Activated naive CD8-positive, alpha-beta T cell treated with anti-CD3 and anti-CD28 coated beads for 36 hours (primary cell): ENCODE measurements at places on chromosomes 16 and 17.

DNA sequence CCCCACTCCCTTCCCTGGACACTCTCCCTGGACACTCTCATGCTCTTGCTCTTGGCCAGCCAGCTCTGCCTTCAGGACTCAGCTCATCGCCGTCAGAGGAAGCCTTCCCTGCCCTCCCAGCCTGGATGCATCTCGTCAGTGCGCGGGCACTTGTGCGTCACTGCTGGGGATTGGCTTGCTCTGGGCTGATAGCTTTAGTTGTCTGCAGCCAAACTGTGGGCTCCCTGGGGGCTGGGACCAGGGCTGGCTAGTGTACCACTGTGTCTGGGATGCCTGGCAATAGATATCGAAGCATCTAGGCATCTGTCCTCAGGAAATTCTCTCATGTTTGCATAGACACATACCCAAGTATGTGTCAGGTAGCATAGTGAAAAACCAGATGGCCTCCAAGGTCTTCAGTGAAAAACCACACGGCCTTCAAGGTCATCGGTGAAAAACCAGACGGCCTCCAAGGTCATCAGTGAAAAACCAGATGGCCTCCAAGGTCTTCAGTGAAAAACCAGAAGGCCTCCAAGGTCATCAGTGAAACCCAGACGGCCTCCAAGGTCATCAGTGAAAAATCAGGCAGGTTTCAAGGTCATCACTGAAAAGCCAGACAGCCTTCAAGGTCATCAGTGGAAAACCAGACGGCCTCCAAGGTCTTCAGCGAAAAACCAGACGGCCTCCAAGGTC lies 72.0 kb downstream of the CMIP start:
- no peak for DNase-seq

DNA sequence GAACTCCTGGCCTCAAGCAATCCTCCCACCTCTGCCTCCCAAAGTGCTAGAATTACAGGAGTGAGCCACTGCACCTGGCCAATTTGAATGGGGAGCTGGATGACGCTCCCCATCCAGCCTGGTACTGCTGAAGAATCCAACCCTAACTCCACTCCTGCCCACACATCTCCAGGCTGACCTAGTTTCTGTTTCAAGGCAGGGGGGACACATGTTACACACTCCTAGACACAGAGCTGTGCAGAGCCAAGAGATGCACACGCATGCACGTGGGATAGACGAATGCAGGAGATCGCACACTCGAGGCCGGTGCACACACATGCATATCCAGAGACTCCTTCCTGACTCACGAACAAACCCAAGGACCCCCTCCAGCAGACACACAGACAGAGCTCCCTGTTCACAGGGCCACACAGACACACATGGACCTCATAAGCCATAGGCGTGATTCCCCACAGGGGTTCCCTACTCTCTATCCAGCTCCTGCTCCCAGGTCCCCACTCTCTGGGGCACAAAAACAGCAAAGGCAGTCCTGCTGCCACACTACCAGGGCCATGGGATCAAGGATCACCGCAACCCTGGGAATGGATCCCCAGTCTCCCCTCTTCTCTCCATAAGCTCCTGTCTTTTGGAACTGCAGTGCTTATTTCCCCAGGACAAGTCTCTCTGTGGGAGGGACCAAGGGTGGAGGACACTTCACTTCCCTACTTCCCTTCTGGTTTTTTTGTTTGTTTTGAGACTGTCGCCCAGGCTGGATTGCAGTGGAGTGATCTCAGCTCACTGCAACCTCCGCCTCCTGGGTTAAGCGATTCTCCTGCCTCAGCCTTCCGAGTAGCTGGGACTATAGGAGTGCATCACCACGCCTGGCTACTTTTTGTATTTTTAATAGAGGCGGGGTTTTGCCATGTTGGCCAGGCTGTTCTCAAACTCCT lies 14.4 kb downstream of the EPOP start:
- DNase-seq = no peak

GRCh38 chr16:2520784-2521531 lies 787 bp downstream of the AMDHD2 start:
- DNase-seq = peak; percentile 53

- peak; percentile 81 for DNase-seq
Observed at GRCh38 chr17:39200070-39200879, at the start of gene RPL19. RPL19 (plus strand) TSS chr17:39200283; CDS start chr17:39200345, 62 bp downstream.

- no peak for DNase-seq
Observed at GRCh38 chr16:67268136-67268579, 11.2 kb upstream of the PLEKHG4 start.

GRCh38 chr17:2883544-2884213 lies 87.4 kb downstream of the RAP1GAP2 start:
- no peak for DNase-seq

- peak; percentile 67 for DNase-seq
Observed at GRCh38 chr17:37774504-37774903, 29.6 kb upstream of the HNF1B start.

GRCh38 chr16:53061256-53061655 lies 6.5 kb downstream of the CHD9 start:
- no peak for DNase-seq

DNA sequence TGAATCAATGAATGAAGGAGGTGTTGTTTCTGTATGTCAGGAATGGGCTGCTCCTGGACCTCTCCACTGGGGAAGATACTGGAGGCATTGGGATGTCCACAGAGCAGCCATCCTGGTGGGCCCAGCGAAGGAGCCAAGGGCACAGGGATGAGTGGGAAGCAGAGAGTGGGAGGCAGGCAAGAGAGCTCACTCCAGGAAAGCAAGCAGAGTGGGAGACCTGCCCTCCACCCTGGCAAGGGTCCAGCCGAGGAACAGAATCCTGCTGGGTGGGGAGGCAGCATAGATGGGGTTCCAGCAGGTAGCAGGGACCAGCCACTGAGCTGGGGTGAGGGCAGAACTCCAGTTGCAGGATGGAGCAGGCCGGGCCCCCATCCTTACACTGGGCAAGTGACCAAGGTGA lies 71.9 kb upstream of the AMZ2 start:
- DNase-seq = no peak

GRCh38 chr16:49857423-49858181 lies 1.7 kb upstream of the ZNF423 start:
- peak; percentile 58 for DNase-seq

- peak; percentile 31 for DNase-seq
Observed at GRCh38 chr16:3180445-3180878, 7.5 kb upstream of the OR1F1 start.

DNA sequence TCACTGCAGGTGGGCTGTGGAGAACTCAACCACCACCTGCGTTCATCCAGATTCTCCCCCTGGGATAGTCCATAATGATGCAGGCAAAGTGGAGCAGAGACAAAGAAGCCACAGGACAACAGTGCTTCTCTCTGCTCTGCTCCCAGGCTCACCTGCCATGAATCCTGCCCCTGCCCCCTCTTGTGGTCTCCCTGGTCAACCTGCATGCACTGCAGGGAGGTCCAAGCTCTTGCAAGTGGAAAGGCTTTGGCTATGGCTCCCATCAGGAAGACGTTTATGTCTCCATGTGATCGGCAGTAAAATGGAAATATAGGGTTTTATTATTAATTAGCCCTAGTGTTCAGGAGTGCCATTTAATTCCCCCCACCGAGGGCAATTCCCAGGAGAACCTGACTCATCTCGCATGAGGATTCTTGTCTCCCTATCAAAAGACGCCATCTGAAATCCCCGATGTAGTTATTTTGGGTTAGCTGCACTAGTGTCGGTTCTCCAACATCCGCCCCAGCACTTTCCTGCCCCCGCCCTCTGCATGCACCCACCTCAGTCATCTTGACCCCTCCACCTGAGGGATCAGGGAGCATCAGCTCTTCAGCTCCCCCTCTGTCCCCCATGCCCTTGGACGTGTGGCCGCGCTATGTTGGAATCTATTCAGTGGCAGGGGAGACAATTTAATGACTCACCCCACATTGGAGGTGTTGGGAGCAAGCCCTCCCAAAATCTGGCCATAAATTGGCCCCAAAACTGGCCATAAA lies 91.8 kb downstream of the KCNJ12 start:
- no peak for DNase-seq

DNA sequence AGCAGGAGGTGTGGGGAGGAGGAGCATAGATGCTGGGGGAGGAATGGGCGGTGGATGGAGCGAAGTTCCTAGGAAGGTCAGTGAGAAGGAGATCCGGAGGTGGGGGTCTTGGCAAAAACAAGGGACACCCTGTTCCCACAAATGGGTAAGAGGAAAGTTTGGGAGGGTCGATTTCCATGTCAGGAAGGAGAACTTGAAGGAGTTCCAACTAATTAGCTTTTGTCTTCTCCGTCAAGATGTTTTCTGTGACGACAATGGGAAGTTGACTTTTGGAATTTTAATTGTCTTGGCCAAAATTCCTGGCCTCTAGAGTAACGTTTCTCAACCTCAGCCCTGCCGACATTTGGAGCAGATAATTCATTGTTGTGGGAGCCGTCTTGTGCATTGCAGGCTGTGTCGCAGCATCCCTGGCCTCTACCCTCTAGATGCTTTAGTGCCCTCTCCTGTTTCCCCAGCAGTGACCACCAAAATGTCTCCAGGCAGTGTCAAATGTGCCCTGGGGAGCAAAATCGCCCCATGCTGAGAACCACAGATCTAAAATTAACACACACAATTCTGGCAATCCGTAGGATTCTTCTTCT lies 97.1 kb downstream of the PITPNC1 start:
- DNase-seq = no peak

DNA sequence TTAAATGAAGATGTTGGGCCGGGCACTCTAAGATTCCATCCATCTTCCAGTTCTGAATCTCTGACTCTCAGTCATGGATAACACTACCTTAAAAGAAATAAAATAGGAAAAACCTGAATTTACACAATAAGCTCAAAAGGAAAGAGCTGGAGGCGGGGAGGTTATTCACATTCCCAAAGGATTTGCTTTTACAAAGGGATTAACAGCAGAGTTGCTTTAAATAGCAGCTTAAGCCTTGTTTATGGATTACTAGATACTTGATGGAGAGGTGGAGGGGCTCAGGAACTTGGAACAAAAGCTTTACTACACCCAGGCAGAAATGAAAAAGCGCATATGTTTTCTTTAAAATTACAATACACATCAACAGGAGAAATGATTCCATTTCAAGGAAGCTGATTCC lies 84.5 kb downstream of the XYLT1 start:
- no peak for DNase-seq

DNA sequence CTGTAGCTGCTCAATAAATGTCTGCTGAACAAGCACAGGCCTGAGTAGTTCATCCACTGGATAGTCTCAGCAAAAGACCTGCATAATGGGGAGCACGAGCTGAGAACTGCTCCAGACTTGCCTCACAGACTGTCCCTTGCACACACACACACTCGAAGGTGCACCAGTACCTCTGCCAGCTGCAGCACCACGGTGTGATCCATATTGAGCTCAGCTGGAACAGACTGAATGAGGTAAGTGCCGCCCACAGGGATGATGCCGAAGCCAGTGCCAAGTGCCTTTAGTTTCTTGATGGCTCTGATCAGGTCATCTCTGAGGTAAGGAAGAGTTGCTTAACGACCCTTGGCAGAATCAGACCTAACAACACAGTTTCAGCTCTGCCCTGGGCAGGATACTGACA lies 11.6 kb downstream of the SNF8 start:
- no peak for DNase-seq

GRCh38 chr16:68978303-68978954 lies 127.0 kb upstream of the HAS3 start:
- no peak for DNase-seq

- DNase-seq = no peak
Observed at GRCh38 chr17:75370286-75370915, 35.1 kb downstream of the GRB2 start.

GRCh38 chr17:979212-979538 lies 401 bp downstream of the NXN start:
- no peak for DNase-seq

- DNase-seq = no peak
Observed at GRCh38 chr16:49833085-49833484, 22.8 kb downstream of the ZNF423 start.

DNA sequence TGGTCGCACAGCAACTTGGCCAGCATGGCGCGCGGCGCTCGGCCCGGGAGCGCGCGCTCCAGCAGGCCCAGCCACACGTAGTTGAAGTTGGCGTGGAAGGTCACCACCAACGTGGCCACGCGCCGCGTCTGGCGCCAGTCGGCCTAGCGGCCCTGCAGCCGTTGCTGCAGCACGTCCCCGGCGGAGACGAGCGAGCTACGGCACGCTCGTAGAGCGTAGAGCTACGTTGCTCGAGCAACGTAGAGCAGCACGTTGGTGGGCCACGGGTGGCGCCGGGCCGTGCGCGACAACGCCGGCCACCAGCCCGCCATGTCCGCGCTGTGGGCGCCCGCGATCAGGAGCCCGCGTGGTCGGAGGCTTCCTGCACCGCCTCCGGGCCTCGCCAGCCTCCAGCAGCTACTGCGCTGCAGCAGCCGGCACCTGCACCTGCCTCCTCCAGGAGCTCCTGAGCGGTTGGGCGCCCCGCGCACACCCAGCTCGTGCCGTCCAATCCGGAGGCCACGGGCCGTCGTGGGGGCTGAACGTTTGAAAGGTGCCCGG lies 13.4 kb upstream of the SULT1A1 start:
- peak; percentile 83 for DNase-seq

DNA sequence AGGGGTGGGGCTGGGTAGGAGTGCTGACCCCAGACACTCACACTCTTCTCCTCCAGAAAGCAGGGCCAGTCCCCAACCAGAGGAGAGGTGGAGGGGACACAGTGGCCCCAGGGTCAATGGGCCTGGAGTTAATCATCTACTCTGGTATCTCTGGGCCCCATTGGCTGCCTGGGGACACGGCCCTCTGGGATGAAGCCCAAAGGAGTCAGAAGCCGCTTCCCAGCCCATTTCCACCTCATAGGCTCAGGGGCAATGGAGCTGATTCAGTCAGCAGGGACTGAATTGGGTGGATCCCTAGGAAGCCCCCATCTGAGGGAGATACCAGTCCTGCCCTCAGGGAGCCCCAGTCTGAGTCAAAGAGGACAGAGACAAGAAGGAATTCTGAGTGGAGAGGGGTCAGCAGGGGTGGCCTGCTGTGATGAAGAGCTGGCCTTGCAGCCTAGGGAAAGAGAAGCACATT lies 2.9 kb upstream of the NAGS start:
- no peak for DNase-seq

GRCh38 chr16:87198328-87198832 lies 118.8 kb downstream of the C16orf95 start:
- DNase-seq = no peak

GRCh38 chr17:13365331-13365730 lies 236.4 kb downstream of the HS3ST3A1 start:
- DNase-seq = no peak

- DNase-seq = no peak
Observed at GRCh38 chr17:50613007-50613992, 21.4 kb upstream of the ABCC3 start.
